Esophagus muscularis mucosa (tissue), 4 donors: ENCODE measurements at places on chromosomes 12 and 14. TPM values are rescaled to one million over a fixed set of nuclear protein-coding genes. Genes with fewer than 3 reads are reported as not detected.

LUM gene
- 36.6 TPM for total RNA-seq

GRCh38 chr12:23949348-23950209 is at the start of gene SOX5:
Gene SOX5, minus strand, starts transcription at chr12:23949670. Its CDS starts 69 bp downstream, at chr12:23949601.
- peaks cover 22% of the 10 kb centered on the region for H3K4me1 ChIP-seq
- H3K27ac ChIP-seq, result no peak within 1 kb of the TSS
- H3K4me3 ChIP-seq, result peak within 1 kb of the TSS; percentile 44
- H3K27me3 ChIP-seq, result peaks cover 10% of the 10 kb centered on the region
- no peaks in the 10 kb centered on the region for H3K36me3 ChIP-seq

FAM177A1 gene
- 60.8 TPM for total RNA-seq

- DNase-seq, result no peak
- no peak overlapping the region for H3K4me3 ChIP-seq
- no peaks in the 10 kb centered on the region for H3K27me3 ChIP-seq
- H3K4me1 ChIP-seq, result peaks cover 8% of the 10 kb centered on the region
- H3K36me3 ChIP-seq, result peaks cover 4% of the 10 kb centered on the region
- no peak overlapping the region for H3K27ac ChIP-seq
These were observed 77.5 kb downstream of the TGFB3 start for GRCh38 chr14:75904311-75904710.

GRCh38 chr14:79080040-79080439 is 909.9 kb downstream of the NRXN3 start:
- H3K4me3 ChIP-seq, result no peak overlapping the region
- no peak for DNase-seq
- no peaks in the 10 kb centered on the region for H3K36me3 ChIP-seq
- H3K4me1 ChIP-seq, result peaks cover 30% of the 10 kb centered on the region

CIROP gene
- total RNA-seq, result not detected

DNA sequence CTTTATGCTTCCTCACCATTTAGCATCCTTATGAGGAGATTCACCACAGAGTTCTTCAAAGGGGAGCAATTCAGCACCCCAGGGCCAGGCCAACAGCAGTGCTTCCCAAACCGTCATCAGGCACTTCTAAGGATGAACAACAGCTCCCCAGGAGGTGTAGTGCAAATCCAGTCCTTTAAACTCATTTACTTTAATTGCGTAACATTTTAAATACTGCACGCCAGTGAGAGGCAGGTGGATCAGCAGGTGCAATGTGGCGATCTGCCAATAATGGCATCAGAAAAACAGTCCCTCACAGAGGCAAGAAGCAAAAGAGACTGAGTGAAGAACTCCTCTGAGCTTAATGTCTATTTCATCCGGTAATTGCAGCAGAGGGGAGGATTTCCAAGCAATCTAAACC is 770.9 kb upstream of the FOXG1 start:
- H3K4me1 ChIP-seq, result no peaks in the 10 kb centered on the region
- H3K27ac ChIP-seq, result no peak overlapping the region
- no peak overlapping the region for H3K4me3 ChIP-seq
- no peak for DNase-seq
- no peaks in the 10 kb centered on the region for H3K36me3 ChIP-seq

- no peaks in the 10 kb centered on the region for H3K36me3 ChIP-seq
- H3K27me3 ChIP-seq, result peaks cover 90% of the 10 kb centered on the region
- H3K27ac ChIP-seq, result no peak overlapping the region
- peaks cover 37% of the 10 kb centered on the region for H3K4me1 ChIP-seq
These were observed 13.9 kb downstream of the NKX2-1 start for GRCh38 chr14:36505892-36506731.

DNA sequence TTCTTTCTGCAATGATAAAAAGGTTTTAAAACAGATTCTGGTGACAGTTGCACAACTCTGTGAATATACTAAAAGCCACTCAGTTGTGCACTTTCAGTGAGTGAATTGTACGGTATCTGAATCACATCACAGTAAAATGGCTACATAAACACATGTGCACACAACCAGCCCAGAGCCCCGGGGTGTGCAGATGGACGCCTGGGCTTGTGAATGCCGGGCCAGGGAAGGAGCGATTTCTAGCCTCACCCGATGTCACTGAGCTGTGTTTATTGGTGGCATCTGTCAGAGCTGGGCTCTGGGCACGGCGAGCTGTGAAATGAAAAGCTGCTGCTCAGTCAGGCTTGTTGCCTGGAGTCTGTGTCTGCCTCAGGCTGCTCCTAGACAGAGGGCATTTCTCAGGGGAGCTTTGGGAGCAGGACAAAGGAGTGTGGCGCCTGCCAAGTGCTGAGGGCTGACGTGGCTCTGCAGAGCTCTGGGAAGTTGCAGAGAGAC is 25.9 kb downstream of the RHOF start:
- H3K27ac ChIP-seq, result peak overlapping the region; percentile 69
- H3K27me3 ChIP-seq, result no peaks in the 10 kb centered on the region
- no peaks in the 10 kb centered on the region for H3K36me3 ChIP-seq
- DNase-seq, result no peak

DNA sequence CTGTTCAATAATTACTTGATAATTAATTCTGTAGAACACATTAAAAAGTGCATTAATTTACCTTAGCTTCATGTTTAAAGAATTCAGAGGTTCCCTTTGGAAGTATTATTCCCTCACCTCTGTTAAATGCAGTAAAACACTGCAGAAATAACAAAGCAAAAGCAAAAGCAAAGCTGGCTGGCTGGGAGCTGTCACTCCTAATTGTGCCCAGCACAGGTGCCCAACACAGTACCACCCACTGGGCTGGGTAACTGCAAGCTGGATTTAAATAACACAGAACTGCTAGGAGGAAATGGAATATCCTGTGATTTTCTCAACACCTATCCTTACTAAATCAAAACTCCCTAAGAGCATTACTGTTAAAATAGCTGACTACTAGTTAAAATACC is 72.6 kb downstream of the SLC2A13 start:
- DNase-seq, result no peak
- no peak overlapping the region for H3K27ac ChIP-seq
- no peaks in the 10 kb centered on the region for H3K27me3 ChIP-seq
- no peaks in the 10 kb centered on the region for H3K36me3 ChIP-seq
- H3K4me1 ChIP-seq, result peaks cover 6% of the 10 kb centered on the region

- H3K36me3 ChIP-seq, result no peaks in the 10 kb centered on the region
- no peak overlapping the region for H3K4me3 ChIP-seq
- no peak overlapping the region for H3K27ac ChIP-seq
- no peaks in the 10 kb centered on the region for H3K4me1 ChIP-seq
- H3K27me3 ChIP-seq, result no peaks in the 10 kb centered on the region
These were observed 336.4 kb downstream of the CCER1 start for GRCh38 chr12:90618586-90618985.

KRT77 gene
- not detected for total RNA-seq

GRCh38 chr14:31858868-31859267 is 218.2 kb upstream of the ARHGAP5 start:
- no peaks in the 10 kb centered on the region for H3K27me3 ChIP-seq
- H3K27ac ChIP-seq, result no peak overlapping the region
- no peak for DNase-seq
- no peak overlapping the region for H3K4me3 ChIP-seq
- H3K36me3 ChIP-seq, result no peaks in the 10 kb centered on the region
